Mammary epithelial cell (primary cell): ENCODE measurements at places on chromosomes 1 and 21. TPM values are rescaled to one million over a fixed set of nuclear protein-coding genes. Genes with fewer than 3 reads are reported as not detected.

The SLC1A7 gene
- polyA plus RNA-seq, result not detected

The CD34 gene
- 0.02 TPM for polyA plus RNA-seq

The CEP104 gene
- 26.1 TPM for polyA plus RNA-seq

The RRAGC gene
- 14.4 TPM for polyA plus RNA-seq

The IL12RB2 gene
- polyA plus RNA-seq, result 0.31 TPM

The GJA4 gene
- 0.07 TPM for polyA plus RNA-seq

DNA sequence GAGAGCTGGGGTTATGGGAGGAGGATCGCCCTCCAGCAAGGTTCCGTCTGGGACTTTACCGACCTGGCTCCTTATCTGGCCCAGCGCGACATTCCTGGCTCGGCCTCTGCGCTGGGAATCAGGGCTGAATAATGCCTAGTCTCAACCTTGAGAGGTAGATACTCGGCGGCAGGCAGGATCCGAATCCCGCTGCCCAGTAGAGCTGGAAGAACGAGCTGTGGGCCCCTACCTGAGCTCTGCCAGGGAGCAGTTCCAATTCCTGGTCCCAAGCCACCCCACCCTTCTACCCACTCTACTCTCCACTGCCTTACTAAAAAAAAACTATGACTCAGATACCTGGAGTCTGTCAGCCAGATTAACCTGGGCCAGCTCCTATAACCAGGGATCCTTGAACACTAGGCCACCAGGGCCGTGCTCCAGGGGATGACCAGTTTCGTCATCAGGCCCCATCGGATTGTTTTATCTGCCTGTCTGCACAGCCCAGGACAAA is 53.6 kb downstream of the RHBG start:
- peak; percentile 48 for DNase-seq

- no peak for DNase-seq
Measured at GRCh38 chr21:41993744-41994143, 16.4 kb downstream of the ZBTB21 start.

DNA sequence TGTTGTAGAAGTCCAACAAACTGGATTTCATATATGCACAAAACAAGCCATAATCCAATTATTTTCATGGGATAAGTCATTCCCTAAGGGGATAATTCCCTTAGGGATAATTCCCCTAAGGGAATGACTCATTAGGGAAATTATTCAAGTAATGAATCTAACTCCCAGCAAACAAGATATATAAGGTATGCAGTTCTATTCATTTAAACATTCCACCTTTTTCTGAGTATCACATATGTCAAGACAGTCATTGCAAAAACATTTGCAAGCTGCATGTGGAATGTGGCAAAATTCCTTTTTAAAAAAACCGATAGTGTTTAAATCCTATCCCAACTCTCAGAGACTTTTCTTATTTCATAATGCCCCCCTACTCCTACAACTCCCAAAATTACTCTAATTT is 131.2 kb downstream of the AKT3 start:
- DNase-seq, result peak; percentile 3

- DNase-seq, result no peak
Measured at GRCh38 chr1:150508982-150509381, 1.1 kb downstream of the ECM1 start.

DNA sequence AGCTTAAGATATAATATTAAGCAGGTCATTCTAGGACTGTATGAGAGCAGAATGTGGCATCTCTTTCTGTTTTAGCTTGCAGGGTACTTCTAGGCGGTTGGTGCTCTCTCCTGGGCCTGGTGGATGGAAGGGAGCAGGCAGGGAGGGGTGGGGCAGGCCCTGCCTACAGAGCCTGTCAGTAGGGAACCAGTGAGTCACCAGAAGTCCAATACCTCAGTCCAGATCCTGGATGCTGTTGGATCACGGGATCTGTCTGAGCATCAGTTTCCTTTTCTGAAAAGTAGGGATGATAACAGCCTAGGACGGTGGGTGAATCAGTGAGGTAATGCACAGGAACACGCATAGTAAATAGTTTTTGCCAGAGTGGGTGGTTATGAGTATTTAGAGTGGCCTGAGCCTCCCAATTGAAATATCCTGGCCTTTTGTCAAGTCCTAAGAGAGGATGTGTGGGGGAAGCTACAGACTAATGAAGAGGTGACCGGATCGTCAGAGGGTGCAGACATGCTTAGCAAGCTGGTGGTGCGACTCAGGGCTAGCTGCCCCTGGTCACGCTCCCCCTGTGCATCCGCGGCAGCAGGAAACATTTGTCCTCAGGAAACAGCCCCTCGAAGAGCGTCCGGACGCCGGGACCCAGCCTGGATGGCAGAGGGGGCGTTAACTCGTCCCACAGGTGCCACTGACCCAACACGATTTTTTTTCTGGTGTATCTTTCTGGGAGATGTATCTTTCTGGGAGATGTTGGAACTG is 23.9 kb downstream of the NAV1 start:
- DNase-seq, result peak; percentile 21

GRCh38 chr21:23585419-23585818 is 2021.9 kb downstream of the MRPL39 start:
- DNase-seq, result no peak

GRCh38 chr21:42657676-42658319 is 4.4 kb downstream of the PDE9A start:
- DNase-seq, result no peak

DNA sequence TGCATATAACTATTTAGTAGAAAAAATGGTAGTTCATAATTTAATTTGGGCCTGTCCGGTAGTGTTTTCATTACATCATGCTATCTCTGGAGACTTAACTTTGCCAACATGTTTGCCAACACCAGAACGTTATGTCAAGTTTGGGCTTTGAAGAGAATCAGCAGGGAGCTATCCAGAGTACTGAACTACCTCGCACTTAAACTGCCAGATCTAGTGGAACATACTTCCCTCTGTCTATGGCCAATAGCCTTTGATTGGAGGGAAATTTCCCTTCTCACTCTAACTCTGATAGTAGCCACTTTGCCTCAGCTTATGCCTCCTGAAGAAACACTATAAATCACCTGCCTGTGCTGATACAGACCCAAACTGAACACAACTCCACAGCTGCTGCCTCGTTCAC is 10.0 kb downstream of the LRRC53 start:
- peak; percentile 38 for DNase-seq

DNA sequence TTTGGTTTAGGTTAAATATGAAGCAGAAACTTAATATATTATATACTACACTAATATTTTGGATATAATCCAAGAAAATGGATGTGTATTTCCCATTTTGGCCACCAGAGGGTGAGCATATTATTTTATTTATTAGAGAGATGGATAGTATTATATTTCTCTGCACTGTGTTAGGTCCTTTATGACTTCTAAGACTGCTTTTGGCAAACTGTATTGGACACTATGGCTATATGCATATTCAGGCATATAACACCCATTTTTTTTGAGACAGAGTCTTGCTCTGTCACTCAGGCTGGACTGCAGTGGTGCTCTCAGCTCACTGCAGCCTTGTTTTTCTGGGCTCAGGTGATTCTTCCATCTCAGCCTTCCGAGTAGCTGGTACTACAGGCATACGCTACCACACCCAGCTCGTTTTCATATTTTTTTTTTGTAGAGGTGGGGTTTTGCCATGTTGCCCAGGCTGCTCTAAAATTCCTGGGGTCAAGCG is 17.8 kb upstream of the PGM1 start:
- DNase-seq, result peak; percentile 32

- DNase-seq, result peak; percentile 78
Measured at GRCh38 chr1:177228693-177229065, 57.9 kb downstream of the BRINP2 start.

GRCh38 chr1:199585392-199585791 is 442.1 kb upstream of the NR5A2 start:
- DNase-seq, result peak; percentile 32

- DNase-seq, result no peak
Measured at GRCh38 chr1:37999430-38000232, 5.7 kb downstream of the FHL3 start.

- DNase-seq, result no peak
Measured at GRCh38 chr1:43306688-43307457, 6.1 kb downstream of the TIE1 start.

- DNase-seq, result no peak
Measured at GRCh38 chr1:248417854-248418253, 15.0 kb downstream of the OR2T1 start.

DNA sequence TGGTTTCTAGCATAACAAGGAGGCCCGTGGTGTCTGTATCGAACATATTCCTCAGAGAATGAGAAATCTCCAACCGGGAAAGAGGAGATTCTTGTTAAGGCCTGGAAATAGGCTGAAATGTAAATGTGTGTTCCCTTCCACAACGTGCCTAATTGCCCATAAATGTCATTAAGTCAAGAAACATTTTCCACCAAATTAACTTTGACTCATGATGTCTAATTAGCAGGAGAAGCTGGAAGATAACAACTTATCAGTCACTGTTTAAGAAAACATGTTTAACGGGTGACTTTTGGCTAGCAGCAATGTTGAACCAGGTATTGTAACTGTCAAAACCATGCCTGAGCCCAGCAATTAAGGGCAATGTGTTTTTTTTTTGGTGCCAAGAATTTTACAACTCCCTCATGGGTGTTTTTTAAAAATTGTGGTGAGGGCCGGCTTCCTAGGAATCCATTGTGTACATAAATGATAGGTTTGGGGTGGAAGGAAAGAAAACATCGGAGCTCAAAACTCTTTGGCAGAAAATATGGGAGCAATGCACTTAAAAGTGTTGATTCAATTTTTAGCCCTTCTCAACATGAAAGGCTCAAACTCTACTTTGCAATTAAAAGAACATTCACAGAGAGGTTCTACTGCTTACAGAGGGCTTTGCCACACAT is 67.0 kb downstream of the OLIG1 start:
- no peak for DNase-seq

DNA sequence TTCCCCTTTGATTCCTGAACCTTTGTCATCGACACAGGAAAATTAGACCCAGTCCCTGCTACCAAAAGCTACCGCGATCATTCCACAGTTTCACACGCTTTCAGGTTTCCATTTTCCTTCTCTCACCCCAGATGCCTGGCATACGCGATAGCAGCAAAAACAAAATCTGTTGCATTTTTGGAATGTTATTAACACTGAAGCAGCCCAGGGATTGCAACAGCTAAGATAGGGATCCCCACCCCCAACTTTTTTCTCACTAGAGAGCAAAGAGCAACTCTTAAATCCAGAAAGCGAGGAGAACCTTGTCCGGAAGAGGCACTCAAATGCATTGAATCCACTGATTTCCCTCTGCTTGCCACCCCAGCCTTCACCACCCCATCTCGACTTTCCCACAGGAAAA is 8.9 kb downstream of the OVAAL start:
- DNase-seq, result no peak

DNA sequence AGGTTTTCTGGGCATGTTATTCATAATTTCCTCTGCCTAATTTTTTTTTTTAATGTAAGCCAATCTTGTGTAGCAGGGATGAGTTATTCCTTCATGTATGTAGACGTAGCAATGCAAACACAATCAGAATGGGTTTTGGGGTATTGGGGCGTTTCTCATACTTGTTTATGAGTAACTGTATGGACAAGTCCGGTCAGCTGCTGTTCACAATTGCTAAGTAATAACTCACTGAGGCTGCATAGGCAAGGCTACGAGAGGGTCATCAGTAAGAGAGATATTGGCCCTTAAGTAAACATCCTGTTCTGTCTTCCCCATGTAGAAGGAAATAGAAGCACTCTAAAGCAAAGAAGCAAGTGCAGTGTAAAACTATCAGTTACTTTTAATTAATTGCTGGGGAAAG is 9.5 kb upstream of the TARS2 start:
- DNase-seq, result peak; percentile 92

DNA sequence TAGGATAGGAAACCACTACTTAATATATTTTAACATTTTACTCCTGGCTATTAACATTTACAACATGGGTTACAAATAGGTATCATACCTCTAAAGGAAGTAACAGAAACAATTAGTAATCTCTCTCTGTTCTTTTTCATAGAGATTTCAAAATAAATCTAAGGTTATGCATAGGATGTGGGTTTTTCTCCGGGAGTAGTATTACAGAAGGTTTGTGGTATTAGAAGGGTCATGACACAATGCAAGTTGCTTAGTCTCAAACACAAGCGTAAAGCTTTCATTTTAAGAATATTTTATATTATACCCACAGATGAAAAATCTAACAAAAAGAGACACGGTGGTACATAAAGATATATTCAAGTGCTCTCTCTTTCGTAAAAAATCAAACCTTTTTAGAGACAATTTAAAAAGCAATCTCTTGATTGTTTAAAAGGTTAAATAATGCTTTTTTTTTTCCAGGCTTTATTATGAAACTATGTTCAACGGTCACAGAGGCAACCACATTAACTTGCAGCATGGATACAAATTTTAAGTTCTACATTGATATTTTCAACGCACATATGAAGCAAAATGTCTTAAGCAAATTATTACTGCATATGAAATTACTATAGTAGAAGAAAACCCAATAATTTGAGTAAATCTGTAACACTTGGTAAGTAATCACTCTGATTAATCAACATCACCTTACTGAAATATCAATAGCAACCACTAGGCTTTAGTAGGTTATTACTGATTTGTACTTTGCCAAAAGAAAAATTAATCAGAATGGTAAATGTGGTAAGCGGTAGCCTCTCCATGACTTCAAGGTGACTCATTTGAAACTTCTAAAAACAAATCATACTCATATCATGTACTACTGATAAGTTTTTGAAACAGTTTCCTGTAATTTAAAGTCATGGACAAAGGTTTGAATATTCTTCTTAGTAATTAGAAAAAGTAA is 97.4 kb upstream of the GFI1 start:
- peak; percentile 79 for DNase-seq
